ENCODE measurements at places on chromosomes 11 and 22.

DNA sequence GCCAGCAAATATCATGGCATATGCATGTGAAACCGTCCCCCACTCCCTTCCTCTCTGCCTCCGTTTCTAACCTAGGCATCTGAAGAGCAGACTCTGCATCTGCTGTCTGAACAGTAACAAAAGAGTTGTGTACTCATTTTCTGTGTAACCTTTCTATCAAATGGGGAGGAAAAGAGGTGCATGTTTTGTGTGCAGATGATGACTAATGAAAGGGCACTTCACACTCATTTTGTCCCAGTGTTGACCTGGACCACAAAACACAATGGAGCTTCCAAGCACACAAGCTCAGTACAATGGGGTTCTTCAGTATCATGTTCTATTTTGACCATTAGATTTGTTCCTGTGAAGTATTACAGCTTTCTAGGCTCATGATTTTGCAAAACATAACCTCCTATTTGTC lies 13.0 kb downstream of the JHY start:
- DNase-seq = no peak

- no peak for DNase-seq
Measured at GRCh38 chr22:36175892-36176291, 15.3 kb upstream of the APOL3 start.

DNA sequence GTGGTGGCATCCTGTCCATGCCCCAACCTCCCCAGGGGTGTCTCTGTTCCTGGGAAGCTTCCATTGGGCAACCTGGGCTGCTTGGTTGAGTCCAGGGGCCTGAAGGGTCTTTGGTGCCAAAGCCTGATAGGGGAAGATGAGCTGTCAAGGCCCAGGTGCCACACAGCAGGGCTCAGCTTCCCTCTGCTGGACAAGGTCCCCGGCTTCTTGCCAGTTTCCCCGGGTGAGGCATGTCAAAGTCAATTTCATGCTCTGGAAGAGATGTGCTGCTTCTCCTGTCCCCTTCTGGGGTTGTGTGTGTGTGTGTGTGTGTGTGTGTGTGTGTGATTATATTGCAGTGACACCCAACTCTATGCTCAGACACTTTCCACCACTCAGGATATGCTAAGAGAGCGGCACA lies 26.9 kb downstream of the TP53I11 start:
- DNase-seq = no peak

- no peak for DNase-seq
Measured at GRCh38 chr22:37050913-37051312, 629 bp upstream of the KCTD17 start.

DNA sequence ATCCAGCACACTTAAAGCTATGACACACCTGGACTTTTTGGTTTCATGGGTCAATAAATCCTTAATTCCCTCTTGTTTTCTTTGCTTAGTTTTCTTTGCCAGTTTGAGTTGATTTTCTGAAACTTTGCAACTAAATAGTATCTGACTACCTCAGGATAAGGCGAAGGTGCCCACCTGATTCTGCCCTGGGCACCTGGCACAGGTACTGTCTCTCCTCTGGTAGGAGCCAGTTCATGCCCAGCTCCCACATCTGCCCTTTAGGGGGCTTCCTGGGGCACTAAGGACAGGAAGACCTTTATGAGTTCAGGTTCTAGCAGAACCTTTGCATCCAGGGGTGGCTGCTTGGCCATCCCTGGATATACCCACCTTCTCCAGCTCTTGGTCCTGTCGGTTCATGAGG lies 19.6 kb upstream of the KCNJ11 start:
- DNase-seq = no peak

- no peak for DNase-seq
Measured at GRCh38 chr11:73625696-73626318, 20.6 kb upstream of the PLEKHB1 start.

DNA sequence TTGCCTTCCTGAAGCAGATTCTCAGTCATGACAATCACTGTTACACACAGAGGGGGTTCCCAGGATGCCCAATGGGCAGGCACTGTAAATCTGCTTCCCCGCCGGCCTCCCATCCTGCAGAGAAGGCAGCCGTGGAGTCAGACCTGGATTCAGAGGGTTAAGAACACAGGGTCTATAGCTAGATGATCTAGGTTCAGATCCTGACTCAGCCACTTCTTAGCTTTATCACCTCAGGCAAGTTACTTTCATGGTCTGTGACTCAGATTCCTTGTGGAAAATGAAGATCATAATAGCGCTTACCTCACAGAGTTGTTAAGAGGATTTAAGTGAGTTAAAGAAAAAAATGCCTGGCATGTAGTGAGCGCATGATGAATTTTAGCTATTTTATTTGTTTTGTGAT lies 95.9 kb downstream of the TIMP3 start:
- peak; percentile 36 for DNase-seq

- DNase-seq = peak; percentile 44
Measured at GRCh38 chr11:95147364-95147905, 57.8 kb downstream of the ENDOD1 start.

- no peak for DNase-seq
Measured at GRCh38 chr22:22164541-22165272, 79.9 kb upstream of the VPREB1 start.

DNA sequence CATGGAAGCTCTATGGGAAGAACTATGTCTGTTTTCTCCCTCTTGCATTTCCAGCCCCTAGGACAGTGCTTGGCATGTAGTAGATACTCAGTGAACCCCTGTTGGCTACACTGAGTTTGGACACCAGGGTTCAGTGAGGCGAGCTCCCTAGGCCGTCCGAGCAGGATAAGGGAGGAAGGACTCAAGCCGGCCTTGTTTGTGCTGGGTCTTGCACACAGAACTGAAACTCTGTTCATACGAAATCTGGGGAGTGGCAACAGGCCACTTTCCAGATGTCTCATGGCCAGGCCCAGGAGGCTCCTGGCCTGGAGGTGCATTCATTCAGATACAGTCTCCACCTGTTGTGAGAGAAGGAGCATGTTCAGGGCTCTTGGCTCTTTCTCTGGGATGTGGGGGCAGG lies 23.6 kb upstream of the LMO1 start:
- no peak for DNase-seq

- no peak for DNase-seq
Measured at GRCh38 chr22:25177226-25177625, 22.4 kb upstream of the CRYBB3 start.

DNA sequence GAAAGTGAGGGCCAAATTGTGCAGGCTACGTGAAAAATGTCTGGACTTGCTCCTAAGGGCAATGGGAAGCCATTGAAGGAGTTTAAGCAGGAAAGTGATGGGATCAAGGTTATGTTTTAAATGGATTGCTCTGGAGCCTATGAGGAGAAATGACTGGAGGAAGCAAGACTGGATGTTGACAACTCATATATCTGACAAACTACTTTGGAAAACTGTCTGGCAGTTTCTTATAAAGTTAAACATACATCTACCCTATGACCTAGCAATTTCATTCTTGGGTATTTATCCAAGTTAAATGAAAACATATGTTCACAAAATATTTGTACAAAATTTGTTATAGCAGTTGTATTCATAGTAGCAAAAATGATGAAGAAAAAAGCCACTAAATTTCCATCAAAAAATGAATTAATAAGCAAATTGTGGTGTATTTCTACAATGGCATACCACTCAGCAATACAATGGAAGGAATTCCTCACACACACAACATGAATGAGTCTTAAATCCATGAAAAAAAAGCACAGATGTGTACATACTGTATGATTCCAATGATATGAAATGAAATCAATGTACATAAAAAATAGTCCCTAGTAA lies 24.1 kb downstream of the FZD4 start:
- DNase-seq = no peak

DNA sequence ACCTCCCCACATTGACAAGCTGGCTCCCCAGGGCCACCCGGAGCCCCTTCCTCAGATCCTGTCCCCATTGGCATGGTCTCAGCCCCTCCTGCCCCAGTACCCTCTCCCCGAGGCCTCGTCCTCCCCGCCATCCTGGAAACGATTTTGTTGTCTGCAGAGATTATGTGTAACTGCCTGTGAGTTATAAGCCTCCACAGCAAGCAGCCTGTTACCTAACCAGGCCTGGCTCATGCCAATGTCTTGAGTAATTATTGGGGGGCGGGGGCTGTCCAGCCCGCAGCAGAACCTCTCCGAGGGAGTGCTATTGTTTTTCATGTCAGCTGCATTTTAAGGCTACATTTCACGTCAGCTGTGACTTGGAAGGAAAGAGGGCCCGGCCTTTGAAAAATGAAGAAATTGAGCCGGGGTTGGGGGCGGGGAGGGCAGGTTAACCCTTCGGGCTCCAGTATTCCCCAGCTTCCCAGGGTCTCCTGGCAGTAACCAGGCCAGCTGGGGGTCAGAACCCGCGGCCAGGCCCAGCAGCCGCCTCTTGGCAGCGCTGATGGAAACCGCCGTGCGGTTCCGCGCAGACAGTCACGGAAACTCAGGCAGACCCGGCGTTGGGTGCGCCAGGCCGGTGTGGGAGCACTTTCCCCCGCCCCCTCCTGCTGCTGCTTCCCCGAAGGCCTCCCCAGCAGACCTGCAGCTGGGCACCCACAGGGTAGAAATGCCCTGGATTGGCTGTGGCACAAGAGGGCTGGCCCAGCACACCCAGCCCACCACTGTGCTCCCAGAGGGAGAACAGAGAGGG lies 59.5 kb downstream of the CDKN1C start:
- peak; percentile 91 for DNase-seq

DNA sequence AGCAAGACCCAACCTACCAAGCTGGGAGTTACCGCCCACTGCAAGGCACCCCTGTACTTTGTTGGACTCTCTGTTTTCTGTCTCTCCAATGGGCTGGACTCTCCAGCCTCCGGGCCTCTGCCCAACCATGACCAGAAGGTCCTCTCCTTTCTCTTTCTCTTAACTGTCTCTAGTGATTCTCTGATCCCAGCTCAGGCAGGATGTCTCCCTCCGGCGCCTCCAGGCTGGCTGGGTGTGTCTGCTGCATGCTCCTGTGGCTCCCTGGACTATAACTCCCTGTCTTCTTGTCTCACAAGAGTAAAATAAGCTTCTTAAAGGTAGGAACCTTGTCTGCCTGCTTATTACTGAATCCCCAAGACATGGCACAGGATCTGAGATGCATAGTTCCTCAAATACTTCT lies 36.3 kb downstream of the TIMP3 start:
- DNase-seq = no peak

- no peak for DNase-seq
Measured at GRCh38 chr11:48168815-48169214, 47.8 kb upstream of the OR4B1 start.

DNA sequence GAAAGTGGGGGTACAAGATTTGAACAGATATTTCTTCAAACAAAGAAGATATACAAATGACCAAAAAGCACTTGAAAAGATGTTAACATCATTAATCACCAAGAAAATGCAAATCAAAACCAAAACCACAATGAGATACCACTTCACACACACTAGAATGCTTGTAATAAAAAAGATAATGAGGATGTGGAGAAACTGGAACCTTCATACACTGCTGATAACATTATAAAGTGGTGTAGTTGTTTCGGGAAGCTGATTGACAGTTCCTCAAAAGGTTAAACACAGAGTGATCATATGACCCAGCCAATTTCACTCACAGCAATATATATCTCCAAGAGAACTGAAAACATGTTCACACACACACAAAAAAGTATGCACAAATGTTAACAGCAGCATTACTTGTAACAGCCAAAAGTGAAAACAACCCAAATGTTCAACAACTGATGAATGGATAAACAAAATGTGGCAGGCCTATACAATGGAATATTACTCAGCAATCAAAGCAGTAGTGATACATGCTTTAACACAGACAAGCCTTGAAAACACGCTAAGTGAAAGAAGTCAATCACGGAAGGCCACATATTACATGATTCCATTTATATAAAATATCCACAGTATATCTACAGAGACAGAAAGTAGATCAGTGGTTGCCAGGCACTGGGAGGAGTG lies 15.1 kb downstream of the PITPNB start:
- no peak for DNase-seq

GRCh38 chr11:77523712-77524111 lies 49.8 kb upstream of the PAK1 start:
- DNase-seq = no peak

DNA sequence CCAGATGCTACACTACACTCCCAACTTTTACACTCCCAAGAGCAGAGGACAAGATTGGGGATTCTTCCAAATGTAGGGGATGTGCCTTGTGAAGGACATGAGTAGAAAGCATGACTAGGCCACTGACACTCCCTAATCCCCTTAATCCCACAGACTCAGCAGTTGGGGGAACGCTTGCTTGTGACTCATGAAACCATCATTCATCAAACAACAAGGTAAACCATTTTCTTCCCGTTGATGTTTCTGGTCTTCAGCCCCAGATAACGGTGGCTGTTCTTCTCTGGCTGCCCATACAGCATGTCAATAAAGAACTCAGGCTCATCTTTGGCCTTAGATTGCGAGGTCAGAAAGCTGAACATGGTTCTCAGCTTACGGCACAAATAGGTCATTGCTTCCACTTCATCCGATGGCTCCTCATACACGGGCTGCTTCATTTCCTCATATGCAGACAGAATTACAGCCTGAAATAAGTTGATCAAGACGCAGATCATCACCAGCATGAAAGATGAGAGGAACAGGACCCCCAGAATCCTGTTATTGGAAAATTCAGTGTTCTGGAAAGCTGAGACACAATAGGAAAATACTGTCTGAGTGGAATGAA lies 6.4 kb upstream of the CDPF1 start:
- DNase-seq = no peak

DNA sequence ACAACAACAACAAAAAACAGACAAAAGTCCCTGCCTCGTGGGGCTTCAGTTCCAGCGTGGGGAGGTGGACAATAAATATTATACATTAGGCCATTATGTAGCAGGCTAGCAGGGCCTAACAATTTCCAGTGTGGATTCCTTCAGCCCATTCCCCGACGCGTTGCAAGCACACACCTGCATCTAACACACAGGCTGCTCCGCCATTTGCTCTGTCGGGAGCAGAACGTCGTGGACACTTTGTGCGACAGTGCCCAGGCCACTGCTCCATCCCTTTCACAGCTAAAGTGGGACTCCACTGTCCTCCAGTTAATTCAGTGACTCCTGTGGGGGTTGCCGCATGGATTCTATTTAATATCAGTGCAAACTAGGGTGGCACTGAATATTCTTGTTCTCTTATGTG lies 10.9 kb upstream of the FGF3 start:
- DNase-seq = no peak

- DNase-seq = no peak
Measured at GRCh38 chr11:114915871-114916805, 237.8 kb downstream of the NXPE2 start.

DNA sequence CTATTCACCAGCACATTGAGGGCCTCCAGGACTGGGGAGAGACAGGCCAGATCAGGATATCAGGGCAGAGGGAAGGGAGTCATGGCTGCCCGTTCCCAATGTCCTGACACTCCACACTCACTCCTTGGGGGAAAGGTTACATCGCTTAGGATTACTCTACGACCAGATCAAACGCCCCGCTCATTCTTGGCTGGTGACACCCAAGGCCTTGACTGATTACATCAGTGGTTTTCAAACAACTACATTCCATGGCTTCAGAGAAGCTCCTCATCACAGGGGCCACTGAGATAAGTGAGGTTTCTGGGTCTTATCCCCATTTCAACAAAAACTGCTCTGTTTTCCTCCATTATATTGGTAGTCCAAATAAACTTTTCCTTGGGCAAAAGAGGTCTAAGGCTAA lies 15.0 kb downstream of the UBE2L6 start:
- DNase-seq = no peak

GRCh38 chr22:25060522-25061071 lies 108.1 kb downstream of the KIAA1671 start:
- DNase-seq = no peak

- no peak for DNase-seq
Measured at GRCh38 chr11:77203901-77204753, 76.1 kb downstream of the MYO7A start.
